Kidney (tissue), 22 donors: ENCODE measurements at places on chromosomes 1 and 21. TPM values are rescaled to one million over a fixed set of nuclear protein-coding genes. Genes with fewer than 3 reads are reported as not detected.
A peak's percentile ranks its signal among the peaks of the same experiment; 100 is the strongest.

The ZNF281 gene
- total RNA-seq = 13.1 TPM

The ALX3 gene
- total RNA-seq = not detected

The LPGAT1 gene
- 67.4 TPM for total RNA-seq

The EEIG2 gene
- 8.3 TPM for total RNA-seq

The CDK18 gene
- 25.7 TPM for total RNA-seq

The MAEL gene
- 0.54 TPM for total RNA-seq

GRCh38 chr1:93965256-93965655 is 56.0 kb upstream of the GCLM start:
- no peak overlapping the region for H3K27ac ChIP-seq
- H3K36me3 ChIP-seq = no peaks in the 10 kb centered on the region
- H3K4me1 ChIP-seq = peaks cover 8% of the 10 kb centered on the region
- H3K4me3 ChIP-seq = no peak overlapping the region
- DNase-seq = no peak
- no peaks in the 10 kb centered on the region for H3K27me3 ChIP-seq

DNA sequence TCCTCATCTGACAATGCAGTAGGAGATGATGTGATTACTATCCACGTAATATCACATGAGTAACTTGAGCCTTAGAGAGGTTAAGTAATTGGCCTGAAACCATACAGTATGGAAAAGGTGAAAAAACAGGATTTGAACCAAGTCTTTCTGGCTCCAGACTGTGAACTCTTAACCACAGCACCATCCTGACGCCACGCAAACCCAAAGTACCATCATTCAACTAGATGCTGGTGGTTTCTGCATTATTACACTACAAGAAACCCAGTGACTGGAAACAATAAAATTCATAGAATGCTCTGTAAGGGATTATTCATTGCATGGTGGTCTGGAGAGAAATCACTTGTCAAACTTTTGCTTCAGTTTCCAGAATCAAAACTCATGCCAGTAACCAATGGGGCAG is 90.7 kb downstream of the MAB21L3 start:
- DNase-seq = no peak
- H3K4me3 ChIP-seq = no peak overlapping the region
- H3K4me1 ChIP-seq = no peaks in the 10 kb centered on the region
- H3K27ac ChIP-seq = no peak overlapping the region
- no peaks in the 10 kb centered on the region for H3K36me3 ChIP-seq

- peaks cover 18% of the 10 kb centered on the region for H3K4me1 ChIP-seq
- no peaks in the 10 kb centered on the region for H3K27me3 ChIP-seq
- H3K4me3 ChIP-seq = no peak overlapping the region
- H3K36me3 ChIP-seq = no peaks in the 10 kb centered on the region
- H3K27ac ChIP-seq = no peak overlapping the region
- peak; percentile 79 for DNase-seq
Measured at GRCh38 chr1:14915356-14916054, 238.0 kb upstream of the TMEM51 start.

DNA sequence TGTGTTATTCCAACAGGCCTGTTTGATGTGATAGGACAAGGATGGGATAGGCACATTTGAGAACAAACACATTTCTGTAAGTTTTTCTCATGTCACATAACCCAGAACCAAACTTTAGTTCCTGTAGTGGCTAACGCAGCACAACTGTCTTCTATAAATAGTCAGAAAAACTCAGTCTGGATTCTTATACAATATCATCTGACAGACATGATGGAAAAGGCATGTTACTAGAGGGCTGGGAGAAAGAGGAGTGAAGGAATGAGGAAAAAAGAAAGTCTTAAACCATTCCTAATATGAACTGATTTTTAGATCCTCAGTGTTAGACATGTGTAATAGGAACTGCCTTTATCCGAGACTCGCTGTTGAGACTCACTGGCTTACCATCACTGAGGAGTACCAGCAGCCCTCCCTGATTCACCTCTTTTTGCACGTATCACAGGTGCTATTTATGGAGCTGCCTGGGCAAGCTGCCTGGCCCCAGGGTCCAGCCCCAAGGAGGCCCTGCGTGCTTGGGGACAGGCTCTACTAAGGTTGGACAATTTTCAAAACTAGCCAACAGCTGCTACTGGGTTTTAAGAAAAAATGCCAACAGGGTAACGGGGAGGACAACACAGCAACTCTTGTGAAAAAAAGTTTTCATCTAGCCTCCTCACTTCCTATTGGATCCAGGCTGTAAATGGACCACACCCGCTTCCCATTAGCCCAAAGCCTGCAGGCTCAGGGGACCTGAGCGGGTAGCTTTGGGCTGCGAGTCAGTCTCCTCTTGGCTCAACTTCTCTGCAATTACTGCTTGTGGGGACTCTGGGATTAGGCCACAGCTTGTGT is 30.7 kb upstream of the SERBP1 start:
- no peaks in the 10 kb centered on the region for H3K36me3 ChIP-seq
- peaks cover 2% of the 10 kb centered on the region for H3K4me1 ChIP-seq
- H3K27ac ChIP-seq = no peak overlapping the region

DNA sequence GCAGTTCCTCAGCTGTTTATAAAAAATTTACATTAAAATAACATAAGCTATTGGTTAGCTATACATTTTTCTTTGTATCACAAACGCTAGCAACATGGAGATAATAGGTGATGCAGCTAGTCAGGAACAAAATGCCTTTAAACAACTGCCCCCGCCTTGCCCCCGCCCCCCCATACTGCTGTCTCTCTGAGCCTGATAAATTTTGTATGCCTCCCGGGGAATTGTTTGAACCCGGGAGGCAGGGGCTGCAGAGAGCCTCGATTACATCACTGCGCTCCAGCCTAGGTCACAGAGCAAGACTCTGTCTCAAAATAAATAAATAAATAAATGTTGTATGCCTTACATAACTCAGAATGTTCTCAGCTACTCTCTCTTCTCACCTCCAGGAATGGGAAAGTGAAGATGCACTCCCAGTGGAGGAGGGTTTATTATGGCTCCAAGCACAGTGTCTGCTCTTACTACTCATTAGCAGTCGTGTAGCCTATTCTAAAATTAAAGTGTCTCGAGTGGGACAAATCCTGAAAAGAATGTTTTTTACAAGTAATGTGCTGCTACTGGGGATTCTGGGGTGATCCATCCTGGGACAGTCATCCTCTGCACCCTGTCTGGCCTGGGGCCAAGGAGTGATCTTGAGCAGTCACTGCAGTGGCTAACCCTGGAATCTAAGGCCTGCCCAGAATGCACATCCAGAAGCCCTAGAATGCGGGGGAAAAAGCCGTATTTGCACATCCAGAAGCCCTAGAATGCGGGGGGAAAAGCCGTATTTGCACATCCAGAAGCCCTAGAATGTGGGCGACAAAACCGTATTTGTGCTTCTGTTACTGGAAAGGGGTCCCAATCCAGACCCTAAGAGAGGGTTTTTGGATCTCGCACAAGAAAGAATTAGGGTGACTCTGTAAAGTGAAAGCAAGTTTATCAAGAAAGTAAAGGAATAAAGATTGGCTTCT is 39.4 kb upstream of the ZNF496 start:
- DNase-seq = no peak
- H3K4me3 ChIP-seq = no peak overlapping the region
- no peaks in the 10 kb centered on the region for H3K36me3 ChIP-seq
- no peaks in the 10 kb centered on the region for H3K4me1 ChIP-seq
- no peak overlapping the region for H3K27ac ChIP-seq
